SW 1271 (cell line): ENCODE measurements at places on chromosomes 4 and X.

- DNase-seq = no peak
These were observed 983.7 kb upstream of the PABPC4L start for GRCh38 chr4:135185256-135185655.

DNA sequence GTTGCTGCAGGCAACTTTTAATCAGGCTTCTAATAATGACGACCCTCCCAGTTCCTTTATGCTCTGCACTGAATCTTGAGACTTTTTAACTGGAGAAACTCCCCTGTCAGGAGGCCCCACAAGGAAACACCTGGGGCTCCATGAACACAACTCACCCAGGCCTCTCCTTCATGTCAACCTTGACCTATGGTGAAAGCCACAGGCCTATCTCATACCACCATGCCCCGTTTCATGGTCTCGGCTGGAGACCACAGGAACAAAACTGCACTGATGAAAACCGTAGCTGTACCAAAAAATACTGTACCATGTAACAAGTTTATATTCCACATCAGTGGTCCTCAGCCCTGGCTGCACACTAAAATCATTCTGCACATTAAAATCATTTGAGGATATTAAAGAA lies 57.0 kb downstream of the ZNF827 start:
- no peak for DNase-seq

- no peak for DNase-seq
These were observed 39.6 kb downstream of the FNIP2 start for GRCh38 chr4:158808399-158808798.

GRCh38 chr4:96786306-96786705 lies 946.4 kb downstream of the PDHA2 start:
- no peak for DNase-seq

DNA sequence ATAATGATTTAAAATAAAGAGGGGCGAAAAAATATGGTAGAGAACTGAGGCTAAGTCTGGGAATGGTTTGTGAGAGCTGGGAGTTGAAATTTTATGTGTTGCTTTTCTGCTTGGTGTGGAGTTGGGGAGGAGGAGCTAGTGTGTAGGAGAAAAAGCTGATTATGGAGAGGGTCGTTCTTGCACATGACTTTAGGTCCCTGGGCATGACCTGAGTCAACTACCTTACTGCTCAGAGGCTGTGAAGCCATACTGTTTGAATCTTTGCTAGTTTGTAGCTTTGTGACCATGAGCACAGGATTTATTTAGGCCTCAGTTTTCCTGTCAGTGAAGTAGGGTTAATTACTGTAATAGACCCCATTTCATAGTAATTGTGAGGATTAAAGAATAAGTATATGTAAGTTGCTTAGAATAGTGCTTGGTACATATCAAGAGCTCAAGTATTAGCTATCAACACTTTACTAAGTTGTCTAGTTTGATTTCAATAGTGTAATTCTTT lies 78.6 kb downstream of the KDM6A start:
- DNase-seq = no peak

DNA sequence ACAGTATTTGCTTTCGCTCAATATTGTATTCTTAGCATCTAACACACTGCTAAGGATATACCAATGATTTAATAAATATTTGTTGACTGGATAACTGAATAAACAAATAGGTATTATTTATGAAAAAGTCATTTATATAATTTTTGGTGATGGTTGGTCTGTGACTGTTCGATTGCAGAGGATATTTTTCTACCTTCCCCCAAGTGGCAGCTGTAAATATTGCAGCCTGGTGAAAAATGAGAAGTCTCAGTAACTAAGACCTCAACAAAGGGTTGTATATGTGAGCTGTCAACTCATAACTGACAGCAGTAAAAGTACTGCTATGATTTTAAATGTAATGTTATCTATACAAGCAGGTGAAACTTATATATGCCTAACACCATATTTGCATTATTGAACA lies 36.0 kb downstream of the HTR2C start:
- DNase-seq = no peak

DNA sequence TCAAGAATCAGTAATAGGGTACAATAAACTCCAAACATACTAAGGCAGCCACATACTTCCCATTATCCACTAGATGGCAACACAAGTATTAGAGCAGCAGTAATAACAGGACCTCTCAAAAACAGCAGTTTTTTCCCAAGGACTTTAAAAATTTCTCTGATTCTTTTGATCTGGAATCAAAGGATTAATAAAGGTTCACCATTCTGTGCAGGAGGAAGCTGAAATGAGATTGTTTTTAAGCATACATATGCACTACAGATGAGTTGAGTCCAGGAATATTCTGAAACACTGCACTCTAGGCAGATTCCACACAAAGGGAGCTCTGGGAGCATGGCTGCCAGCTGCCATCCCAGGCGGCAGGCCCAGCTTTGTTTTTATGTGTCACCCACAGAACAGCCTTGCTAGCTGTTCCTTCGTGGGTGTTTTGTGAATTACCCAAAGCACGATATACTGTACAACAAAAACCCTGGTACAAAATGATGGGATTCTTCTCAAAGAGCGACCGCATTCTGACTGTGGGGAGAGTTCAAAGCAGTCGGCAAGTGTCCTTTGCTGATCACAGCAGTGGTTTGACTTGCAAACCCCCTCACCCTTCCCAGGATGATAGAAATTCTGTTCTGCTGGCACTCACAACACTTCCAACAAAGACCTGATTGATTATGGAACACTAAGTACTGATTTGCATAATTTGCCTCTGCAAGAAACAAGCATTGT lies 61.0 kb downstream of the STX18 start:
- no peak for DNase-seq

- no peak for DNase-seq
These were observed 20.0 kb downstream of the NDP start for GRCh38 chrX:43953218-43953617.

DNA sequence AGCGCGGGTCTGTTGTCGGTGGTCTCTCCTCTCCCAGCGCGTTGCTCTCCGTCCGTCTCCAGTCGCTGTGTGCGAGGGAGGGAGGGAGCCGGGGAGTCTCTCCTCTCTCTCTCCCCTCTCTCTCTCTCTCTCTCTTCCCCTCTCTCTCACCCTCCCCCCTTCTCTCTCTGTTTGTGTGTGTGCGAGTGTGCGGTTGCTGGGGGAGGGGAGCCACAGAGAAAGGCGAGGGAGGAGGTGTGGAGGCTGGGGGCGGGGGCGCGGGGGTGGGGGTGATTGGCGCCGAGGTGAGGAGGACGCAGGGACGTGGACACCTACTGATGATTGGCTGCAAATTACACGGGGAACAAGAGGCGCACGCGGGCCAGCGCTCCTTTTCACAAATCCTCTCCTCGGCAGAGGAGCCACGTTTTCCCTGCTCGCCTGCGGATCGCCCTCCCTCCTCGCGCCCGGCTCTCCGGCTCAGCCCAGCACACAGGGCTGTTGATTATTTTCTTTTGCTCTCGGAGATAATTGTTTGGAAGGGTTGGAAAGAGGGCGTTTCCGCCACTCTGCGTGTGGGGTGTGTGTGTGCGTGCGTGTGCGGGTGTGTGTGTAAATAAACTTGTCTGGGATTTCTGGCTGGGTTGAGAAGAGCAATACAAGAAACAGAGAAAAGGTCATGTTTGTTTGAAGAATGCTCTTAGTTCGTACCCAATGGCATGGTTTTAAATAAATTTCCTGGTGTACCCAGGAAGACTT lies at the start of gene CXXC4:
CXXC4 (minus strand) TSS at position 73 of the 738 bp plus-strand sequence. CDS start 3,092 bp downstream, outside the sequence.
- DNase-seq = peak; percentile 3

- no peak for DNase-seq
These were observed 70.6 kb downstream of the MGST2 start for GRCh38 chr4:139736274-139736660.

DNA sequence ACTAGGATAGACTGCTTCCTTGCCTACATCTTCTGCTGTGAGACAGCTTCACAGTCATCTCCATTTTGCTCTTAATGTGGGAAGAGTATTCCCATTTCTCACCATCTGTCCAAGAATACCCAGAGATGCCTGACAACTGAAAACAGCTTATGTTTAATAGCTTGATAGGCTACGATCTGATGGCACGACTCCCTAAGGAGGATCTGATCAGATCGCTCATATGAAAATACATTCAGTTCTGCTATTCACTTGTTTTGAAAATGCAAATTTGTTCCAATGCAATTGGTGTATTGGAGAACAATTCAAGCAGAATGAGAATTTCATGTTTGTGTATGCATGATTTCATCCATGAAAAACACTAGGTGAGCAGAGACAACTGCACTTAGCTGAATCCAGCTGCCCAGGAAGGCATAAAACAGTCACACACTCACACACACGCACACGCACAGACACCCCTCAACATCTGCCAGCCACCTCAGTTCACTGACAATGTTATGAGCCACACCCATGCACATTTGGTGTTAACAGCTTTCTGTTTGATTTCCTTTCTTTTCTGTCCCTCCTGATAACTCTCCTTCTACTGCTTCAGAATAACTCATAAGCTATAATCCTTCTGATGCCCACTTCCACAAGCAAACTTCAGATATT lies 29.6 kb downstream of the TRIML1 start:
- DNase-seq = no peak

DNA sequence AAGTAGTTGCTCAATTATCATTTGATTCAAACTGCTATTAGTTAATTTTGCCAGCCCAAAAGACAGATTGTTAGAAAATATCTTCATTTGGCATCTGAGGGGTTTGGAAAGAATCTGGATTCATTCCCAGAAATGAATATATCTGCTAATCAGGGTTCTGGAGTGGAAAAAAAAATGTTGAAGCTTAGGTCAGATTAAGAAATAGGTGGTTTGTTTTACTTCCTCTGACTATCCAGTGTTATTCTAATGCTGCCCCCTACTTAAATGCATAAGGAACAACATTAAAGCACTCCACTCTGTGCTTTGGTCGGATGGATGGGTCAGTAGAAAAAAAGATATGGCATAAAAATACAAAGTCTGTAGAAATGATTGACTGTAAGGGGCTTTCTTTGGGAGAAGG lies 89.0 kb downstream of the LUZP4 start:
- no peak for DNase-seq

- DNase-seq = no peak
These were observed at the start of gene ETNPPL for GRCh38 chr4:108762559-108763225. Gene ETNPPL (minus strand): TSS chr4:108763053. CDS start chr4:108762898, 155 bp downstream.

GRCh38 chr4:472881-473569 lies 25.9 kb downstream of the ZNF721 start:
- DNase-seq = peak; percentile 3

DNA sequence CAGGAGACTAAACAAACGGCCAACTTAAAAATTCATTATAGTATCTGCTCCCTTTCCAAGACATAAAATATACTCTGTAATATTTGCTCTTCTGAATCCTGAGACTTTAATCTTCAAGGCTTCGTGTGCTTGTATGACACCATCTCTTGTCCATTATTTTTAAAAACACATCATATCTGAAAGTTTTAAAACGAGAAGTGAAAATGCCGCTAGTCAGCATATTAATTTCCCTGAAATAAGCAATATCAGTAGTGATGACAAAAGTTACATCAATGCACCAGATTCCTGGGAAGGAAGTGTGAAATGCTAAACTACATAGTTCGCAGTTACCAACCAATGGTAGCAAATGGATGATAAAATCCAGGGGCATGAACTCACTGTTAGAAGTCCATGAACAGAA lies 66.8 kb upstream of the EXOC1L start:
- no peak for DNase-seq

- no peak for DNase-seq
These were observed 45.8 kb upstream of the CLCN4 start for GRCh38 chrX:10110984-10111363.

- DNase-seq = no peak
These were observed 99.5 kb downstream of the COX18 start for GRCh38 chr4:72969976-72970375.

GRCh38 chr4:128347930-128348660 lies 60.5 kb upstream of the PGRMC2 start:
- DNase-seq = no peak

DNA sequence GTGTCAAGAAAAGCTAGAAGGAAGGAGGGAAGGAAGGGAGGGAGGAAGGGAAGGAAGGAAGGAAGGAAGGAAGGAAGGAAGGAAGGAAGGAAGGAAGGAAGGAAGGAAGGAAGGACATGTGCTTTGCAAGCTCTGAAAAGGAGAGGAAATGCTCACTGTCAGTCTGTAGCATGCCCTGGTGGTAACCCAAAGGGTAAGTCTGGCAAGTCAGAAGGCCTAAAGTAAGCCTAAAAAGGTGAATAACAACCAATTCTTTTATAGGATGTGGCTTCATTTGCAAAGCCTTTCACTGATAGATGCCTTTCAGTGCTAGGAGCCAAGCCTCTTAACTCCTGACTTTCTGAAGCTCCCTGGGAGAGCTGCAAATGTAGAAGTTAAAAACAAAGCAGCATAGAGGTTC lies 542.6 kb downstream of the CFAP47 start:
- DNase-seq = no peak

DNA sequence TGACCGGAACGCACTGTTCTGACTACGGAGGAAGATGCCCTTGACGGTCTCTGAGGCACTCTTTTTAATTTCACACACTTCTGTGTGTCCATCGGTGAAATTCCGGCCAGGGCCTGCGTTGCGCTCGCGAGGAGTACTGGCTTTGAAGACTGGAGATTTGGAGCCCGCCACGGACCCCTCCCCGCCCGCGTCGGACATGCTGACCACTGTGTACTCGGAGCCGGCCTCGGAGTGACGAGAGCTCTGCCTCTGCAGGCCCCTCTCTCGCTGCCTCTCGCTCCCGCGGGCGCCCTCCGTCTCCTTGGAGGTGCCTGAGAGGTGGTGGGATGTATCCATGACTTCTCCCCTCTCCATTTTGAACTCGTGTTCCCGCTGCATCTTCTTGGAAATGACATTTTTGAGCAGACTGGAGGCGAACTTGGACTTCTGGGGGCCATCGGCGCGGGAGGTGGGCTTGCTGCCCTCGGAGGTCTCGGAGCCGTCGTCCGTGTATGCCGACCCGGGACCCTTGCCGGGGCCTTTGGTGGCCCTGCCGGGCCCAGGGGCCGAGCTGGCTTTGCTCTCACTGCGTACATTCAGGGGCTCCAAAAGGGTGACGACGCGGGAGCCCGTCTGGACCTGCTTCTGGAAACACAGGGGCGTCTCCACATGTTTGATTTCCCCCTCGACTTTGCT lies 5.7 kb downstream of the C4orf54 start:
- DNase-seq = no peak

DNA sequence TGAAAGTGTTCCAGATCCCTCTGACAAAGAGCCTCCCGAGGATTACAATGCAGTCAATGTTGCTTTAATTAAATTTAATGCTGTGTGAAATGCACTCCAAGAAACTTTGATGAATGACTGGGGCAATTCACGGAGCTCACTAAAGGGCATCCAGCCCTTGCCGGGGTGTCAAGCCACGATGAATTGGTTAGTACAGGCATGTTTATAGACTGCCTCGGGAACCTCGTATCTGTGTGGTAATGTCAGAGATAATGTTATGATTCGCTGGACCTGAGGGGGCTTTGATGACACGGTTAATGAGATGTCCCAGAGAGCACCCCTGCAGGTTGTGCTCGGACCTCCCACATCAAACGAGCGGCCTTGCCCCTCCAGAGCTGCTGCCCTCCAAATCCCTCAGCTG lies 428.8 kb downstream of the NKX6-1 start:
- no peak for DNase-seq

GRCh38 chr4:47213539-47213938 lies 182.2 kb downstream of the GABRB1 start:
- no peak for DNase-seq

DNA sequence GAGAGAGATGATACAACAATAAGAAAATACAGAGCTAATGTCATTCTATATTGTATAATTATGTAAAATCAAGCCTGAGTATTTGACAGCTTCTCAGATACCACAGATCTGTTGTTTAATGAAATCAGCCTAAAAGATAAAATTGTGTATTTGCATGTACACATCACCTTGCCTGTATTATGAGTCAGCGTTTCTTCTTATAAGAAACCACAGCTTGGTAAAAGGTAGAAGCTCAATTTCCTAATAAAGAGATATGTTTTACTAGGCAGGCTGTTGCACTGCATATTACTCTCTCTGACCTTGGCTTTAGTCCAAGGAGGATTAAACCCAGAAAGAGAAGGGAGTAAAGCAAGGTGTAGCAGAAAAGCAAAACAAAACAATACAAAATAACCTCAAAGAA lies 121.3 kb downstream of the PPARGC1A start:
- DNase-seq = no peak
